ENCODE measurements at places on chromosomes 2 and 18.
A peak's percentile ranks its signal among the peaks of the same experiment; 100 is the strongest.

GRCh38 chr2:180322781-180323180 lies 315.7 kb upstream of the CWC22 start:
- no peaks in the 10 kb centered on the region for H3K36me3 ChIP-seq
- no peak for DNase-seq

DNA sequence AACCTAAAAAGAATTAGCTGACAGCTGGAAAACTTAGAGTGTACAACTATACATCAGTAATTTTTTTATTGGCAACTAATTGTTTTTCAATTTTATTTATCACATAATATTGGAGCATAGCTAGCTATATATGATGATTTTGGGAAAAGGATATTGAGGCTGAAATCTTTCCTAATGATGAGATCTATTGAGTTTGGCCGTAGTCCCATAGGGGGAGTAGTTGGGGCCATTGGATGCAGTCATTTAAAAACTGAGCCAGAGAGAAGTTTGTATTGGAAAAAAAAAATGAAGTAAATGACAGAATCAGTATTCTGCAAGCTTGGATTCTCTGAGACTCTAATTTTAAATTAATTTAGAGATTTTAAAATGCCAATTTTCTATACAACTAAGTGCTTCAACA lies 179.8 kb downstream of the LTBP1 start:
- no peaks in the 10 kb centered on the region for H3K36me3 ChIP-seq
- H3K27me3 ChIP-seq = no peaks in the 10 kb centered on the region
- no peak overlapping the region for H3K4me3 ChIP-seq
- no peak overlapping the region for H3K27ac ChIP-seq
- DNase-seq = no peak

GRCh38 chr2:113692698-113693428 lies 63.6 kb downstream of the SLC35F5 start:
- H3K27ac ChIP-seq = no peak overlapping the region
- H3K4me3 ChIP-seq = no peak overlapping the region
- no peaks in the 10 kb centered on the region for H3K4me1 ChIP-seq
- DNase-seq = no peak

GRCh38 chr2:238285653-238286082 lies 2.7 kb downstream of the PER2 start:
- no peaks in the 10 kb centered on the region for H3K27me3 ChIP-seq
- H3K36me3 ChIP-seq = no peaks in the 10 kb centered on the region
- peak overlapping the region; percentile 85 for H3K27ac ChIP-seq
- peak; percentile 90 for DNase-seq
- H3K4me1 ChIP-seq = peaks cover 38% of the 10 kb centered on the region
- H3K4me3 ChIP-seq = no peak overlapping the region

- peaks cover 12% of the 10 kb centered on the region for H3K4me1 ChIP-seq
- DNase-seq = no peak
- no peaks in the 10 kb centered on the region for H3K27me3 ChIP-seq
- H3K36me3 ChIP-seq = no peaks in the 10 kb centered on the region
Observed at GRCh38 chr18:74679006-74679678, 81.5 kb downstream of the ZNF407 start.

DNA sequence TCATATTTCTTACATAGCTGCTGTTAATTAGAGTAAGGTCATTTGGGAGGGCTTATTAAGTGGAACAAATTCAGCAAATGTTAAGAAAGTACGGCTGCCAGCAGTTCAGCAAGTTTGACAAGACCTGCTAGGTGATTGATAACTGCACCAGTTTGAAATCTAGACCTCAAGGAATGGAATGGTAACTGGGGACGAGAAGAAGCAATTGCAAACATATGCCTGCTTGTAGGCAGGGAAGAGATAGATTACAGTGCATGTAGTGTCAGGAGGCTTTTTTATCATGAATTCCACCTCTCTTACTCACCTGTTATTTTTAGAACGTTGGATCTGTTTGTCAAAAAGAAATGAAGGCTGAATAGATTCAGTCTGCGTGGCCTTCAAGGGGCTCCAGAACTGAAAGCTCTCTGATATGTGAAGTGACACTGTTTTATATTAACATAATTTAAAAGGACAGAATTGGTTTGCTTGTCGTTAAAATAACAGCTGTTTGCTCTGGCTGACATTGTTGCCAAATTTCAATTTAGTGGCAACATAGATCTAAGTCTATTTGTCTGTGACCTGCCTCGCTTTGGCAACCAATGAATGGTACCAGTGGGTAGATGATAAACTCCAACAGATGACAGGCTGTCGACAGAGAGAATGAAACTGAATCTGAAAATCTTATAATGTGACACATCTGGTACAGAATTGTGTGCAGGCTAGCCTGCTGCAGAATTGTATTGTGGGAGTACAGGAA lies 199.3 kb downstream of the ZNF407 start:
- H3K27me3 ChIP-seq = no peaks in the 10 kb centered on the region
- no peak for DNase-seq
- H3K4me3 ChIP-seq = no peak overlapping the region
- H3K4me1 ChIP-seq = peaks cover 10% of the 10 kb centered on the region
- no peak overlapping the region for H3K27ac ChIP-seq

DNA sequence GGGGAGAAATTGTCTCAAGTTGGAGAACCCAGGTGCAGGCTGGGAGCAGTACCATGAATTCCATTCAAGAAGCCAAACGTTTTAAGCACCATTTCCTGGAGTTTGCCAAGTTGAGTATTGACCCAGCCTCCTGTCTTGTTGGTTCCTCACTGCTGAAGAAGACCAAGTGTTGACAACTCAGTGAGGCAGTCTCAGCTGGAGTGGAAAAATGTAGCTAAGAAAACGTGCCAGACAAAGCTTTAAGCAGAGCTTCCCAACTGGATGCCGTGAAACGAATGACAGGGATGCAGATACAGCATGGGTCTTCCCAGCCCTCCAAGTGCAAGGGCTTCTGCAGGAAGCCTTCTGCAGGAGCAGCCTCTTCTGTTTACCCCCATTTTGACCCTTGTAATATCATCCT lies 778 bp upstream of the INPP1 start:
- H3K27me3 ChIP-seq = no peaks in the 10 kb centered on the region
- H3K4me1 ChIP-seq = peaks cover 17% of the 10 kb centered on the region
- no peak overlapping the region for H3K27ac ChIP-seq

DNA sequence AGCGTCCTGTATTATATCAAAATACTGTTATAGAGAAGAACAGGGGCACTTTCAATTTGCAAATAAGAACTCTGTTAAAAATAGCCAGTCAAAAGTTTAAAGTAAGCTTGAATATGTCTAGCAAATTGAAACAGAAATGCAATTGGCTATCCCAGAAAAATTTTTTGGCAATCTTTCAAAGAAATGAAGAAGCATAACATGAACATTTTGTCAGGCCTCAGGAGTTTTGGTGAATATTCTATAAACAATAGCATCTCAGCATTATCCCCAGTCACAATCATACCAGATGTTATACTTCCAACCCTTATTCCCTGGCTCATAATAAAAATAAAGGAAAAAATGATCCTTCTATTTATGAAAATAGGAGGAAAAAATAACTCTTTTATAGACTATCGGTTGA lies 252.4 kb downstream of the GRB14 start:
- no peak overlapping the region for H3K4me3 ChIP-seq
- no peak for DNase-seq
- no peaks in the 10 kb centered on the region for H3K4me1 ChIP-seq
- H3K27me3 ChIP-seq = peaks cover 2% of the 10 kb centered on the region

GRCh38 chr2:213119061-213119809 lies 32.2 kb downstream of the IKZF2 start:
- no peaks in the 10 kb centered on the region for H3K27me3 ChIP-seq
- H3K36me3 ChIP-seq = no peaks in the 10 kb centered on the region
- no peak for DNase-seq
- peak overlapping the region; percentile 81 for H3K27ac ChIP-seq

- DNase-seq = no peak
- no peaks in the 10 kb centered on the region for H3K4me1 ChIP-seq
- no peaks in the 10 kb centered on the region for H3K36me3 ChIP-seq
- no peak overlapping the region for H3K27ac ChIP-seq
- H3K4me3 ChIP-seq = no peak overlapping the region
- H3K27me3 ChIP-seq = no peaks in the 10 kb centered on the region
Observed at GRCh38 chr18:55064760-55065159, 105.5 kb upstream of the CCDC68 start.

DNA sequence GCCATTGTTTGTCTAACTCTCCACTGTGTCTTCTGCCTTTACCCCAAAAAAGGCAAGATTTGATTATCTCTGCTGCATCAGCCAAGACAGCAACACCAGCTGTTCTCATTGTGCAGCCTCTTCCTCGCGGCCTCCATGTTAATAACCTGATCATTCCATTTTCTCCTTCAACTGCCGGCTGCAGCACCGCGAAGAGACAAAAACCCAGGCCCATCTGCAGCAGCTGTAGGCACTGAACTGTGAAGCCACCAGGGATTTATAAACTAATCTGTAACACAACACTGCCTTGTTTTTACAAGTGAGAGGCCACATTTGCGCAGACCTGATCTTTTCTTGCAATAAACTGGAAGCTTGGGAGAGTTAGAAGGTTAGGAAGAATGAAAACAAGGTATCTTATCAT lies 147.8 kb downstream of the SATB2 start:
- H3K36me3 ChIP-seq = no peaks in the 10 kb centered on the region
- no peak overlapping the region for H3K4me3 ChIP-seq
- no peaks in the 10 kb centered on the region for H3K4me1 ChIP-seq
- H3K27me3 ChIP-seq = no peaks in the 10 kb centered on the region

GRCh38 chr2:145023334-145023934 lies 503.5 kb upstream of the ZEB2 start:
- no peaks in the 10 kb centered on the region for H3K27me3 ChIP-seq
- no peaks in the 10 kb centered on the region for H3K36me3 ChIP-seq
- H3K4me3 ChIP-seq = no peak overlapping the region

DNA sequence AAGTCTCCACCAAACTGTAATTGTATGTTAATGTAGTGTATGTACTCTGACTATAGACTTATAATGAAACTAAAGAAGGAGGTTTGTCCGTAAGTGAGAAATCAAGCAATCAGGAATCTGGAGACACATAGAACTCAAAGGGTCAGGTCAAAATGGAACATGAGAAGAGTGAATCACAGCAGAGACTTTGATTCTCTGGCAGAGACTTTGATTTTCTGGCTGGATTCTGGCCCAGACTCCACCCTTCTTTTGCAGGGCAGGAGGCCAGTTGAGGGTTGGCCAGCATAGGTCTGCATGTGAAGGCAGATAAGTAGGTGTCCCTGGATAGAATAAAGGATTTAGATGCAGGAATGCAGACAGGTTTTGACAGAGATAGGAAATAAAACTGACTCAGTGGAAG lies 11.0 kb upstream of the NCKAP5 start:
- H3K27ac ChIP-seq = peak overlapping the region; percentile 75
- H3K36me3 ChIP-seq = no peaks in the 10 kb centered on the region
- no peak overlapping the region for H3K4me3 ChIP-seq

DNA sequence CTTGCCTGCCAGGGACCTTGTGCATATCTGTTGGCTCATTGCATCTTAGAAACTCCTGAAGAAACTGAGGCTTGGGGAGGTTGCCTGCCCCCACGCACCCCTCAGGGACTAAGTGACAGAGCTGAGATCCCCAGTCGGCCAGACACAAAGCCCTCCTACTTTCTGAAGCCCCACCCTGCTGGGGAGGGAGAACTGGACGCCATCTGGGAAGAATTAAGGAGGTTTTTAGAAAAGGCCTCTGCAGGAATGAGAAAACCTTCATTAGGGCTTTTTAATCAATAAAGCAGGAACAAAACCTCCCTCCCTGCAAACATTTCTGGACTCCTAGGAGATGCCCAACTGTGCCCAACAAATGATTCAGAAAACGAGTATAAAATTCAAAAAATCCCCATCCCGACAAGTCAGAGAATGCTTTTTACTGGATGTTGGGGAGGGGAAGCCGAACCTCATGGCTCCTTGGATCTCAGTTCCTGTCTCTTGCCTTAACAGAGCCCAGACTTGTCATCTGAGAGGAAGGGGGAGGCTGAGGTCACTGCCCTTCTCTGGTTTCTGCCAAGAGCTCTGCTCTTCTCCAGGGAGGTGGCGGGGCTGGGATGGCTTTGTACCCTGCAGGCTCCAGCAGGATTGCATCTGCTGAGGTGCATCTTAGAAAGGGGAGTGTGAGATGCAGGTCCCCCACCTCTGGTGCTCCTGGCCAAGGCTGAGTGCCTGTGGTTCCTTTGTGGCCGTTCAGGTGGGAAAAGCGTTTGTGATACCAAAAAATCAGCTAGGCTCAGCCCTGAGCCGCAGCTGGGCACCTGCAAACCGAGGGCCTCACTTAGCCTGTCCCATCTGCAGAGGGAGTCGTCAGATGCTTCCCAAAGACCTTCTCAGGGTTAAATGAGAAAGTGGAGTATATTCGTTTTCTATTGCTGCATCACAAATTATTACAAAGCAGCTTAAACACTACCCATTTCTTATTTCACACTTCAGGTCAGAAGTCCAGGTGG lies 142.4 kb downstream of the ZFP36L2 start:
- H3K27ac ChIP-seq = peak overlapping the region; percentile 99
- no peak overlapping the region for H3K4me3 ChIP-seq
- H3K27me3 ChIP-seq = no peaks in the 10 kb centered on the region
- peaks cover 59% of the 10 kb centered on the region for H3K4me1 ChIP-seq

GRCh38 chr2:119286661-119287060 lies 63.0 kb downstream of the STEAP3 start:
- H3K4me3 ChIP-seq = no peak overlapping the region
- no peak overlapping the region for H3K27ac ChIP-seq
- peaks cover 5% of the 10 kb centered on the region for H3K4me1 ChIP-seq

DNA sequence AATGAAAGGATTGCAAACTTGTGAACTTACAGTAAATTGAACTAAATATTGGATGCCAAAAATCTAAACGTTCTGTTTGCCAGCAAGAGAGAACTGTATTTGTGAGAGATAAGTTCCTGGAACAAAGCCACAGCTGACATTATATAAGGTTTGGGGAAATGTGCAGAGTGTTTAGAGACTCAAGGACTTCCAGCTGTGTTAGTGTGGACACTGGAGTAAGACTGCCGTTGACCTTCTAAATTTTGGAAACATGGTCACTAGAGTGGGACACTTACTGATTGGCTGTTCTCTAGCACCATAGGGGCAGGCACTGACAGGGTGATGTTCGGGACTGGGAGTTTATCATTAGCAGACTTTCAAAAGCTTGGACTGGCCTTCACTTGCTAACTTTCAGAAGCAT lies 40.5 kb downstream of the SCN9A start:
- DNase-seq = no peak
- no peaks in the 10 kb centered on the region for H3K27me3 ChIP-seq
- H3K4me1 ChIP-seq = peaks cover 18% of the 10 kb centered on the region
- no peak overlapping the region for H3K4me3 ChIP-seq
- H3K36me3 ChIP-seq = no peaks in the 10 kb centered on the region
- H3K27ac ChIP-seq = no peak overlapping the region

DNA sequence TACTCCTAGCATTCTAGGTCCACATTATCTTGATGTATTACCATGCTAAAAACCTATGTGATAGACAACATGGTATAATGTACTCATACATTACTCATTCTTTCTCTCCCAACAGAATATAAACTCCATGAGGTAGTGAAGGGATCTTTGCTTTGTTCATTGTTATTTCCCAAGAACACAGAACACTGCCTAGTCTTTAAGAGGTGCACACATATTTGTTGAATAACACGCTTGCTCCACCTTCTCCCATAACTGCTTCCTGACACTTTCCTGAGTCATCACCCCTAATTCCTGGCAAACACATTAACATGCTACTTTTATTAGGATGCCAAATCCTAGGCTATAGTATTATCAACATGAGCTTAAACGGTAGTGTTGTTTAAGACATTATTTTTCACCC lies 41.3 kb downstream of the REV1 start:
- H3K36me3 ChIP-seq = peaks cover 72% of the 10 kb centered on the region
- peak overlapping the region; percentile 47 for H3K27ac ChIP-seq
- no peak for DNase-seq
- peaks cover 33% of the 10 kb centered on the region for H3K4me1 ChIP-seq

GRCh38 chr2:236348976-236349375 lies 84.8 kb upstream of the ASB18 start:
- H3K27me3 ChIP-seq = no peaks in the 10 kb centered on the region
- no peak overlapping the region for H3K27ac ChIP-seq

Data from RWPE2 (cell line).